CD14-positive monocyte (primary cell): ENCODE measurements at places on chromosomes 13 and 19. TPM values are rescaled to one million over a fixed set of nuclear protein-coding genes. Genes with fewer than 3 reads are reported as not detected.
A peak's percentile ranks its signal among the peaks of the same experiment; 100 is the strongest.

GRCh38 chr19:51799034-51799773 lies 4.2 kb downstream of the FPR3 start:
- peak; percentile 98 for DNase-seq
- peaks cover 80% of the 10 kb centered on the region for H3K4me1 ChIP-seq
- no peaks in the 10 kb centered on the region for H3K27me3 ChIP-seq
- peak overlapping the region; percentile 83 for H3K27ac ChIP-seq
- no peak overlapping the region for H3K4me3 ChIP-seq

DNA sequence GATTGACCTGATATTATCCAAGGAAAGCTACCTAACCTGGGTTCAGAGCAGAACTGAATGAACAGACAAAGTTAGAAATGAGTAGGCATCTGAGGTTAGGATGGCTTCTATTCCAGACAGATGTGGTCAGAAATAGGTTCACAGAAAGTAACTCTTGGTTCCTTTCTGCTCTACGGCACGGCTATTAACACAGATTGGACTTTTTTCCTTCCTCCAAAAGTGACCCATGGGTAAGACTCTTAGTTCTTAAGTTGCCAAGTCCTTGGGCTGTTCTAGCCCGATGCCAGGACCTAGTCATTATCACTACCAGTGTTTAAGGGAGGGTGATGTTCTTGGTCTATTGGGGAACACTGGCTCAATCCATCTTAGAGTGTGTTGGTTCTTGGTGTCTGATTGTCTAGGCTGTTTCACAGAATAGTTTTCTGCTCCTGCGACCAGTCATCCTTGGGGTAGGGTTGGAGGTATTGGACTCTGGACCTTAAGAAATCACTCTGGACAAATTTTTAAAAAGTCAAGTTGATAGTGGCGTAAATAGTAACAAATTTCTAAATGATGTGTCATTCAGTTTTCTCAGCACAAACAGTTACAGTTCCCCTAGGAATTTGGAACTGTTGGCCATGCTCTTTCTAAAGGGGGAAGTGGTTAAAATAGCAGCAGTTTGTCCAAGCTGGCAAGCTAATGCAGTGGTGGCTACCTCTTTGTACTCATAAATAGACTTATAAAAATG lies 60.1 kb upstream of the MYCBP2 start:
- no peak overlapping the region for H3K4me3 ChIP-seq
- peaks cover 38% of the 10 kb centered on the region for H3K4me1 ChIP-seq
- H3K36me3 ChIP-seq, result no peaks in the 10 kb centered on the region

CBARP gene
- polyA plus RNA-seq, result not detected in 2 replicates

DNA sequence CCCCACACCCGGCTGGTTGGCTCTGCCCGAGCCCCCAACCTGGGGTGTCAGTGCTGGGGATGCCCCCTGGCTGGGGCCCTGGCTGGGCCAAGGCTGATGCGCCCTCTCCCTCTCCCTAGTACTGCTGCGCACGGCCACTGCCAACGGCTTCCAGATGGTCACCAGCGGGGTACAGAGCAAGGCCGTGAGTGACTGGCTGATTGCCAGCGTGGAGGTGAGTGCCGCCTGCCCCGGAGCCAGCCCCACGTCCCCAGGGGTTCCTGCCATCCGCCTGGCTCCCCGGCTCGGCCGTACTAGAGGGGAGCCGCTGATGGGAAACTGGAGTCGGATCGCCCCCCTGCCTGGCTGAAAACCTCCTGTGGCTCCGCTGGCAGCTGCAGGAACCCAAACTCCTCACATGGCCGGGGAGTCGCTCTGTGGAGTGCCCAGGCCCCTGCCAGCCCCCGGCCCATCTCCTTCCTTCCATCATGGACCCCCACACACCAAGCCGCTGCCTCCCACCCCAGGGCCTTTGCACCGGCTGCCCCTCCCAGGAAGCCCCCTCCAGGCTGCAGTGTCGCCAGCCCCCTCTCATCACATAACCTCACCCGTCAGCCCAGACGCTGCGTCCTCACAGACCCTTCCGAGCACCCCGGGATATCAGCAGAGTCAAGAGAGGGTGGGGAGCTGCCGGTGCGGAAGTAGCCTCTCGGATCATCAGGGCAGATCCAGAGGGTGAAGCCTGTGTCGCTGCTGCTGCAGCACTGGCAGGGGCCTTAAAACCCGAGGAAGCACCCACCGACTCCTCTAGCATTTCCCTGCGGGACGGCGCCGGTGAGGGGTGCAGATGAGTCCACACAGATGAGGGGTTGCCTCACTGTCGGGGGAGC lies 10.6 kb downstream of the NCLN start:
- no peak for DNase-seq
- H3K27ac ChIP-seq, result no peak overlapping the region
- peaks cover 39% of the 10 kb centered on the region for H3K36me3 ChIP-seq
- H3K4me1 ChIP-seq, result peaks cover 7% of the 10 kb centered on the region
- no peaks in the 10 kb centered on the region for H3K27me3 ChIP-seq

SEMA6B gene
- polyA plus RNA-seq, result 1.2 and 1.6 TPM in 2 replicates

CUL4A gene
- polyA plus RNA-seq, result 32.0 TPM

GRCh38 chr13:36282821-36283432 lies 14.7 kb downstream of the CCDC169 start:
- no peaks in the 10 kb centered on the region for H3K4me1 ChIP-seq
- DNase-seq, result peak; percentile 12
- H3K4me3 ChIP-seq, result no peak overlapping the region
- H3K36me3 ChIP-seq, result no peaks in the 10 kb centered on the region
- H3K27me3 ChIP-seq, result no peaks in the 10 kb centered on the region
- H3K27ac ChIP-seq, result no peak overlapping the region

HS6ST3 gene
- polyA plus RNA-seq, result not detected

GRK1 gene
- polyA plus RNA-seq, result not detected

DNA sequence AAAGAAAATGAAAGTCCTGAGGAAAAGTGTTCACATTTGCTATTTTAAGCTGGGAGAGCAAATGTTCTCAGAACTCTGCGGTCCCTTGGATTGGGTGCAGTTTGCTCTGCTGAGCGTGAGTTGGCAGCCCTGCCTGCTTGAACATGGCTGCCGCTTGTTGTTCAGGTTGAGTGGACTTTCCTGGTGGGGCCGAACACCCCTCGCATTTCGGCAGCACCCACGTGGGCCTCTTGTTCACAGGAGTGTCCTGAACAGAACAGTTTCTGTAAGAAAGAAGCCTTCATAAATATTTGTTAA lies 10.8 kb upstream of the RNF113B start:
- no peak overlapping the region for H3K27ac ChIP-seq
- H3K36me3 ChIP-seq, result no peaks in the 10 kb centered on the region
- H3K27me3 ChIP-seq, result no peaks in the 10 kb centered on the region
- H3K4me1 ChIP-seq, result no peaks in the 10 kb centered on the region

- DNase-seq, result no peak
- H3K4me1 ChIP-seq, result no peaks in the 10 kb centered on the region
- H3K27ac ChIP-seq, result no peak overlapping the region
- H3K4me3 ChIP-seq, result no peak overlapping the region
- peaks cover 49% of the 10 kb centered on the region for H3K36me3 ChIP-seq
These were observed 6.2 kb downstream of the MRPL4 start for GRCh38 chr19:10258080-10258710.

DNA sequence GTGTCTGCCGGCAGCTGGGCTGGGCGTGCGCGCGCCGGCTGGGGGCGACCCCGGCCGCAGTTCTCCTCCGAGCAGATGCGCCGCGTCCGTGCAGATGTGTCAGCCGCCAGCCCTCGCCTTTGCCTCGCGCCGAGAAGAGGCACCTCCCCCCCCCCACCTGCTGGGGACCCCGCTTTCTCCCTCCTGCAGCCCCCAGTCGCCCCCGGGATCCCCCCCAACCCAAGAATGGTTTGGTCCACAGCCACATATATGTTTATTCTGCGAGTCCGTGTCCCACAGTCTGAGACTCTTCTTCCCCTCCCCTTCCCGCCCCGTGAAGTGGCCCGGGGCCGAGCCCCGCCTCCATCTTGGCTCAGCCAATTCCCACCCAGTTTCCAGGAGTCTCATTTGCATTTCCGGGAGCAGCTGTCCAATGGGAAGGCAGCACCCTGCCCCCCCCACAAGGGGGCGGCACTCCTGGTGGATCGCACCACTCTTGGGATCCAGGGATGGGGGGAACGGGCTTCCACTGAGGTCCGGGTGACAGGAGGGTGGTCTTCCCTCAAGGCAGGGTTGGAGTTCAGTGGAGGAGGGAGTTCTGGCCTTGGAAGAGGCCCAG lies 8.6 kb downstream of the ISOC2 start:
- DNase-seq, result peak; percentile 38
- no peak overlapping the region for H3K4me3 ChIP-seq
- no peak overlapping the region for H3K27ac ChIP-seq
- H3K36me3 ChIP-seq, result no peaks in the 10 kb centered on the region

- H3K27ac ChIP-seq, result no peak overlapping the region
- H3K36me3 ChIP-seq, result peaks cover 13% of the 10 kb centered on the region
- no peak overlapping the region for H3K4me3 ChIP-seq
- DNase-seq, result no peak
- H3K4me1 ChIP-seq, result peaks cover 23% of the 10 kb centered on the region
- H3K27me3 ChIP-seq, result peaks cover 28% of the 10 kb centered on the region
These were observed 5.0 kb downstream of the ANO8 start for GRCh38 chr19:17329366-17330261.
